ENCODE measurements at places on chromosomes 7 and 10. TPM values are rescaled to one million over a fixed set of nuclear protein-coding genes. Genes with fewer than 3 reads are reported as not detected.

DNA sequence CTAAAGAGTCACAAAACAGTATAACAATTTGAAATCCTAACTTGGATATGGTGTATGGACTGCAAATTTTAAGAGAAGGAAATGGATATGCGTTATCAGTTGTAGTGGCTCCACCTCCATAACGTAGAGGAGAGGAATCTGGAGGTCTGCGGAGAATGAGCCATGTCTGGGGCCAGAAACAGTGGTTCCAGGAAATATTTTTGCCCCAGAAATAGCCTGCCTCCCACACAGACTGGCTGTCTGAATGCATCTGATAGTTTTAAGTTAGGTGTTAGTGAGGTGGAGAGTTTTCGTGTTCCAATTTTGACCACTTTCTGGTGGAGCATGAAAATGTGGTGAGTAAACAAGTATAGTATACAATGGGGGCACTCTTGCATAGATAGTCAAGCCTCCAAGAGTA is 1.6 kb downstream of the PHTF2 start:
- no peak for DNase-seq

CCDC3 gene
- polyA plus RNA-seq, result 0.73 TPM

DNA sequence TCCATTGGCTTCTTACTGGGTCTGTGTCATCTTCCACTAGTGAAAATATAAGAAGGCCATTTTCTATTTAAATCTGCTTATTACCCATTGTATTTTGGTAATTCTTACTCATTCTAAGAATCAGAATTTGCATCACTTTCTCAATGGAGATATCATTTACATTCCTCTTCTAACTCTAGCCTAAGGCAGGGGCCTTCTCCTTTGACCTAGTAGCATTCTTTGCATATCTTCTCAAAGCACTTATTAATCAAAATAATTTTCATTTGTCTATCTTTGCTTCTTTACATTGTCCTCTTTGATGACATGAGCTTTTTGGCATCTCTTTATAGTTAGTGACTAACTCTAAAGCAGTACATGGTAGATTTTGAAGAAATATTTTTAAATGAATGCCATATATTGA is 400.9 kb upstream of the SEMA3D start:
- no peak for DNase-seq

- DNase-seq, result no peak
Observed at GRCh38 chr7:26216049-26216448, 14.5 kb downstream of the CBX3 start.

DNA sequence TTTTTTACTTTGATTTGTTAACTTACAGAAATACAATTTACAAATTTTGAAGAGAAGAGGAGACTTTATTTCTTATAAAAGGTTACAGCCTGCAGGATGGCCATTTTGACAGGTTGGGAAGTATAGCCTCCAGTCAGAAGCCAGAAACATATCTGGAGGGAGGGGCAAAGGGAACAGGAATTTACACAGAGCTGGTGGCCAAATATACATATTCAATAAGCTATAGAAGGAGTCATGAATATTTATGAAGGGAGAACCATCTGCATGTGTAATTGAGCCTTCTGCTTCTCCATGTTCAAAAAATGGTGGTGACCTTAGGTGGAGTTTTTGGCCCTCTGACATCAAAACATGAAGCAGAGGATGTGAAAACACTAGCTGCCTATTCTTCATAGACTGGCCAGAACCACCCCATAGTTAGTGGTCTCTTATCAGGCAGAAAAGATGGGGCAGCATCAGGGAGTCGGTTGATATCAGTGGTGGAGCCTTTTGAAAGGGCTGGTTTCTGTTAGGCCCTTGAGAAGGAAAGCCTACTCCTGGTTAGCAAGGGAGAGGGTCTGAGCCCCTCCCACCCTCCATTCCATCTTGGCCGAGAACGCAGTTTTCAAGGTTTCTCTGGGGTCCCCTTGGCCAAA is 57.2 kb downstream of the ENTPD1 start:
- DNase-seq, result no peak

HOXA2 gene
- 1.3 TPM for polyA plus RNA-seq

DNA sequence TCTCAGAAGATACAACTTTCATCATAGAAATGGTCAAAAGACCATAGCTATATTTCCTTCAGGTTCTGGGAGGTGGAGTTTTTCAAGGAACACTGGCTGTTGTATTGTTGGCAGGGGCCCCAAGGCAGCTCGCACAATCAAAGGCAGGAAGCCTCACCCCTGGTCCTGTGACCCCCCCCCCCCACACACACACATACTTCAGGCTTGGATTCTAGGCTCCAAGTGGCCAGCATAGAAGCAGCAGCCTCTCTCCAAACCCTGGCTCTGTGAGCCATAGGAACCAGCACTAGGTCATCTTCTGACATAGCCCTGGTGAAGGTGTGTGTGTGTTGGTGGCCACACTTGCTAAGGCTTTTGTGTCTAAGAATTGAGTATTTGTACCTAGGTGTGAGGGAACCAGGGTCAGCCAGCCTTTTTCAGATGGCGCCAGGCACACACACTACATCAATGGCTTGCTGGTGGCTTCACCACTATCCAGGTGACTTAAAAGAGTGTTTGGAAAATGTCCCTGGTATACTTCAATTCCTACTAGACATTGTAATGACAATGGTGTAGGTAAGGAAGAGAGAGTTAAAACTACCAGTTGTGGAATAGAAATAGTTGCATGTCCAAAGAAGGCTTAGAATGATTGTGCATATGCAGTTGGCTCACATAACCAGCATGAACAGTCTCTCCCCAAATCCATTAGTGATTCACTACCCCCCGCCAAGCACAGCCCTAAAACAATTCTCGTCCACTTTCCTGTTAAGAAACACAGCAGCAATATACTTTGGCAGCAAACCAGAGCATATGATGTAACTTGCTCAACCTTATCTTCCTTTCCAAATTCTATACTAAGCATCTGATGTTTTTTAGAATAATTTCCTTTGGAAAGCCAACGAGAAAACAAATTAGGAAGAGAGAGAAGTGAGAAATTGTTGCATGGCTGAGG is 91.3 kb downstream of the AVL9 start:
- DNase-seq, result peak; percentile 89

DNA sequence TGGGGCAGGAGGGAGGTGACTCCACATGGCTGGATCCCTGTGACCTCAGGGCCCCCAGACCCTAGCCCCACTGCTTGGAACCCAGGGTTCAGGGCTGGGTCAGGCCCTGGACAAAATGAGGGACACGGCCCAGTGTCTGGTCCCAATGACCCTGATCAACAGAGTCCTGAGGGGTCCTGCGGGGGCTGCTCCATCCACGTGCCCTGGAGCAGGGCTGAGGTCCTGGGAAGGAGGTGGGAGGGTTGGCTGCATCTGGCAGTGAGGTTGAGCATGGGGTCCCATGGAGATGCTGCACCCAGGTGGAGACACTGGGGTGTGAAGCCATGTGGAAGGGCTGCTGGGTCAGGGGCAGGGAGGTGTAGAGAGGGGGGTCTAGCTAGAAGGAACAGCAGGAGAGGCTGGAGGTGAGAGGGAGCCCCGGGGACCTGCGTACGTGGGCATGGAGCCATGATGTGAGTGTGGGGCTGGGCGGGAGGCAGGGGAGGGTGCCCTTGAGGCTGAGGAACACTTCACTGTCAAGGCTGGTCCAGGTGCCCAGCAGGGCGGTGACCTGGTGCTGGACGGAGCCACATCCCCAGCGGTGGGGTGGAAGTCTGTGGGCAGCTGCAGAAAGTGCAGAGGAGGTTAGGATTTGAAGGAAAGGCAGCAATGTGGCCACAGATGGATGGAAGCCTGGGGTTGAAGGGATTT is 604 bp downstream of the SCART1 start:
- no peak for DNase-seq

- no peak for DNase-seq
Observed at GRCh38 chr10:97567891-97568290, 4.7 kb upstream of the ANKRD2 start.

DNA sequence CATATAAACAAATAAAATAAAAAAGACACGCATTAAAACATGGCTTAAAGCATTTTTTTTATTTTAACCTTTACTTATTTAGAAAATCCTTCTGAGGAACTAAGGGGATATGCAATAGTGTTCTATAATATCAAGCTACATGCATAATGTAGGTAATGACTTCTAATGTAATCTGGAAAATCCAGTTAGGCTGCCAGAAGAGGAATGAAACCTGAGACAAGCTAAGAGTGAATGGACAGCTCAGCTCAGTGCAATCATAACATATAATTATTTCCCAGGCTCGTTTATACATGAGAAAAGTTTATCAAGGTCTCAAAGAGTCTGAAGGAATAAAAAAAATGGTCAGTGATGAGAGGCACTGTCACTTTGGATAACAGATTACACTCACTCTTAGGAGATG is 649.0 kb upstream of the PCDH15 start:
- no peak for DNase-seq

DEPP1 gene
- 0.22 TPM for polyA plus RNA-seq

LEP gene
- polyA plus RNA-seq, result not detected

- no peak for DNase-seq
Observed at GRCh38 chr7:101936223-101936610, 118.8 kb downstream of the CUX1 start.

- no peak for DNase-seq
Observed at GRCh38 chr7:134721171-134721570, 58.3 kb upstream of the CALD1 start.

DNA sequence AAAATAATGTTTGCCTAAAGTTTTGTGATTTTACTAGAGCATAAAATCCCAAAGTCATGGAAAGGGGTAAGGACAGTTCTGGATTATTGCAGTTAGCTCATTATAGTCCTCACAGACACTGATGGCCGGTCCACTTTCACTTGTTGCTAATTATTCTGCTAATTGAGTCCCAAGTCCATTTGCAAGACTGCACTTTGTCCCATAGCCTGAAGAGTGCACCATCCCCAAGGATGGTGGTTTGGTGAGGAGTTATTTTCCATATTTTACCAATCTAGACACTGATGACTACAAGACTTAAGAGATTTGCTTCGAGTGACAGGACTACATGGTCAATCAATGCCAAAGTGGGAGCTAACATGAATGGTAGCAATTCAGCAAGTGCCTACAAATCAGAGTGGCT is 181.8 kb upstream of the CACNA2D1 start:
- DNase-seq, result no peak

DNA sequence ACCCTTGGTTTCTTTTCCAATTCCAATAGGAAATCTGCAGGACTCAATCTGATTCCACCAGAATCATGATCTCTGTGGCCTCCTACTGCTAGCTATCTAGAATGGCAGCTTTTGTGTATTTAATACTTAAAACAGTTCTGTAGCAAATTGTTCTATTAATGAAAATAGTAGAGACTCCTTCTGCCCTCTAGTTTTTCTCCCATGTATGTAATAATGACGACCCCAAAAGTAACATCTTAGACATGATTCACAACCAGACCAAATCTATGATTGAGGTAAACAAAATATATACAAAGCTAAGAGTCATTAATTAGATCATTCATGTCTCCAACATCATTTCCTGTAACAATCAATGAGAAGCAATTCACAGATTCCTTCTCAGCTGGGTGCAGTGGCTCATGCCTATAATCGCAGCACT is 259.1 kb upstream of the MKLN1 start:
- peak; percentile 29 for DNase-seq

- DNase-seq, result no peak
Observed at GRCh38 chr7:158127241-158127640, 460.4 kb downstream of the PTPRN2 start.

HOXA6 gene
- 2.1 TPM for polyA plus RNA-seq

- DNase-seq, result no peak
Observed at GRCh38 chr7:158771-159170, 33.6 kb upstream of the FAM20C start.

GRCh38 chr10:106387063-106387462 is 777.4 kb downstream of the SORCS1 start:
- no peak for DNase-seq

DNA sequence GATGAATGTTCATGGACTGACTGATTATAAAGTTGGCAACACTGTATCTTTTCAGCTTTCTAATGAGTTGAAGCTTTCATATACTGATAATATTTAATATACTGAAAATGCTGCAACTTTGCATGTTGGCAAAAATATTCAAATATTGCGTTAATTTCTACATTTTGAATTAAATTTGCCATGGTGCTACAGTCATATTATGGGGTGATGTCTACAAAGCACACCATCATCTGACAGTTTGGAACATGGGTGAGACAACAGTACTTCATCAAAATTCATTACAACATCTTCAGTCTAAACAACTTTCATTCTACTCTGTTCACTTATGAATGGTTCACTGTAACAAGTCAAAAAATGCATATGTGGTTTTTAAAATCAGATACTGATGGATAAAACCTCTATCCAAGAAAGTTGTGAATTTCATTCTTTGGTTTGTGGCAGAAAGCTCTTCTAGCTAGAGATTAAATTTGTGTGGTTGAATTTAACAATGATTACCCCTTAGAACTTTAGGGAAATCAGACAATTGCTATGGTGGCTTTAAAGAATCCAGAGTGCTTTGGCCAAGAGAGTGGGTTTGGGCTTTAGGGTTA is 136.4 kb downstream of the TMEM26 start:
- no peak for DNase-seq

DNA sequence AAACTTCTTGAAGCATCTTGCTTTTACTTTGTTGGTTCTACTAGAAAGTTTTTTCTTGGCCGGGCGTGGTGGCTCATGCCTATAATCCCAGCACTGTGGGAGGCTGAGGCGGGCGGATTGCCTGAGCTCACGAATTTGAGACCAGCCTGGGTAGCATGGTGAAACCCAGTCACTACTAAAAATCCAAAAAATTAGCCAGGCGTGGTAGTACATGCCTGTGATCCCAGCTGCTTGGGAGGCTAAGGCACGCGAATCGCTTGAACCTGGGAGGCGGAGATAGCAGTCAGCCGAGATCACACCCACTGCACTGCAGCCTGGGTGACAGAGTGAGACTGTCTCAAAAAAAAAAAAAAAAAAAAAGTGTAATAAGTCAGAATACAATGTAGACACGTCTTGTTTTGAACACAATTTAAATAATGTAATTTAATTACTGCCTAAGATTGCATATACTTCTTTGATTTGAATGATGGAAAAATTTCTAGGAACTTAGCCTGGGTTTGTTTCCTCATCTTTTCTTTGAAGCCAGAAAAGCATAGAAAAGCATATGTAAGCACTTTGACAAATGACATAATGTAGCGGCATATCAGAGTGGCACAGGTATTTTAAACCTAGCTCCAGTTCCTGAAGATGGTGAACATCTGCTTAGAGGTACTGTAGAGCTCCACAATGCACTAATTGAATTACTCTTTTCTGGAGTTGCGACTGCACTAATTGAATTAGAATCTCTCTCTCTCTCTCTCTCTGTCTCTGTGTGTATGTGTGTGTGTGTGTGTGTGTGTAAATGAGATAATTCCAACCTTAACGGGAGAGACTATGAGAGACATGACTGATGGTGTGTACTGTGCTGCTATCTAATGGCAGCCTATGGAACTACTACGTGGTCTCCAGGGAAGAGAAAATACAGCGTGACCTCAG is 87.8 kb downstream of the BTRC start:
- peak; percentile 62 for DNase-seq

DNA sequence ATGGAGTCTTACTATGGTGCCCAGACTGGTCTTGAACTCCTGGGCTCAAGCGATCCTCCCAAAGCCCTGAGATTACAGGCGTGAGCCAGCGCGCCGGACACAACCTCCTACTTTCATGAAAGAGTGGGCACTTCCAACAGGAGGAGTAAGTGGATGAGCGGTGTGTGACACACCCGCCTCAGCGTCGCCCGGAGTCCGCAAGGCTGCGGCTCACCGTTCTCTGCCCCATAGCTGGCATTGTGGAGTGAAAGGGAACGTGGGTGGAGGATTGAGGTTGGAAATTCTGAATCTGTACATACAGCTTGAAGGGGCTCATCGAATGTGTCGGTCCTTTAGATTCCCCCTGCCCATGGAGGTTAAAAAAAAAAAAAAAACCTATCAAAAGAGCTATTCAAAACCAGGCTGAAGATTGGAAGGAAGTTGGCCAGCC is 524 bp upstream of the PRXL2A start:
- DNase-seq, result peak; percentile 69

VAX1 gene
- polyA plus RNA-seq, result 0.68 TPM

- no peak for DNase-seq
Observed at GRCh38 chr10:105187243-105187642, 546.2 kb downstream of the SORCS3 start.

AKR1C4 gene
- polyA plus RNA-seq, result 0.37 TPM
